ENCODE measurements at places on chromosomes 6 and 20. TPM values are rescaled to one million over a fixed set of nuclear protein-coding genes. Genes with fewer than 3 reads are reported as not detected.

GRCh38 chr20:5065166-5065878 is 54.4 kb downstream of the PCNA start:
- DNase-seq: no peak

GRCh38 chr6:109008054-109008453 is 86.6 kb downstream of the SESN1 start:
- no peak for DNase-seq

- peak; percentile 11 for DNase-seq
Measured at GRCh38 chr6:128725271-128726233, 157.4 kb upstream of the LAMA2 start.

DNA sequence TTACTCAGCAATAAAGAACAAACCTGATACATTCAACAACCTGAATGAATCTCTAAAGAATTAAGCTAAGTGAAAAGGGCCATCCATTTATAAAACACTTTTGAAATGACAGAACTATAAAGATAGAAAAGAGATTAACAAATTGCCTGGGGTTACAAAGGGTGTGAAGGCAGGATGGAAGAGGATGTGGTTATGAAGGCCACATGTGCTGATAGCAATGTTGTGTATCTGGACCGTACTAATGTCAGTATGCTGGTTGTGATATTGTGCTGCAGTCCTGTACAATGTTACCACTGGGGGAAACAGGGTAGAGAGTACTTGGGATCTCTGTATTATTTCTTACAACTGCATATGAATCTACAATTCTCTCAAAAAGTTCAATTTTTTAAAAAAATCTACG is 36.4 kb downstream of the ELOVL5 start:
- no peak for DNase-seq

GRCh38 chr20:37417617-37418467 is 71.9 kb downstream of the SRC start:
- DNase-seq: no peak

MUC22 gene
- not detected for polyA plus RNA-seq

DOK5 gene
- 29.0 TPM for polyA plus RNA-seq

Measured in forelimb muscle (tissue), 1 donor.